Stimulated activated CD8-positive, alpha-beta memory T cell treated with anti-CD3 and anti-CD28 coated beads, Interleukin-4, amount 100 ng/mL, for 4 hours (primary cell): ENCODE measurements at places on chromosomes 7 and 10.

DNA sequence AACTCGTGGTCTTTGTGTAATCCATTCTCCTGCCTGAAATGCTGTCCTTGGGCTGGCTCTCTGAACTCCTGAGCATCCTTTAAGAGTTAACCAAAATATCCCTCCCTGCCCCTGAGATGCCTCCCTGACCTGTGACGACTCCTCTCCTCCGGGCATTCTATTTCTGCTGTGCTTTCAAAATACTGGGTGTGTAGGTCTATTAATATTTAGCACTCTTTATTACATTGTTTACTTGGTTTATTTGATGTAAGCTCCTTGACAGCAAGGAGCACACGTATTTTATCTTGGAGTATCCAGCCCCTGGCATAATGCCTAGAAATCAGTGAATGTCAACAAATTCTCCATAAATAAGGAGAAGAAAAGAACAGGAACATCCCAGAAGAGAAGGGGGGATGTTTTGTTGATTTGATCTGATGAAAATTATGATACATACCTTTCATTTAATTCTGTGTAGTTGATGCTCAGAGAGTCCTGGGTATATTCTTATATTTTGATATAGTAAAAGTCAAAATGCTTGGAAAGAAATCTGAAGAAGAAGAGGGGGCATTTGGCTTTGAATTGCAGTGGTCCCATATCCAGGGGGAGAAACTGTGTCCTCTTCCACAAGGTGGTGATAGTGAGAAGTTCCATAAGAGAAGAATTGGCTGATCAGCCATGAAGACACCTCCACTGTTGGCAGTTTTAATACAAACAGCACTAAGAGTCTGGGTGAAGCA lies 107.7 kb upstream of the MPP7 start:
- DNase-seq, result no peak

- DNase-seq, result no peak
These were observed 15.9 kb downstream of the TTYH3 start for GRCh38 chr7:2647594-2648172.

GRCh38 chr7:107960272-107960671 lies 42.7 kb downstream of the LAMB1 start:
- DNase-seq, result no peak

GRCh38 chr10:78449554-78449953 lies 415.9 kb downstream of the RPS24 start:
- DNase-seq, result no peak

- DNase-seq, result no peak
These were observed 10.5 kb downstream of the RHBDD2 start for GRCh38 chr7:75889223-75889825.

- DNase-seq, result no peak
These were observed 155.1 kb downstream of the ANK3 start for GRCh38 chr10:60234551-60234950.

DNA sequence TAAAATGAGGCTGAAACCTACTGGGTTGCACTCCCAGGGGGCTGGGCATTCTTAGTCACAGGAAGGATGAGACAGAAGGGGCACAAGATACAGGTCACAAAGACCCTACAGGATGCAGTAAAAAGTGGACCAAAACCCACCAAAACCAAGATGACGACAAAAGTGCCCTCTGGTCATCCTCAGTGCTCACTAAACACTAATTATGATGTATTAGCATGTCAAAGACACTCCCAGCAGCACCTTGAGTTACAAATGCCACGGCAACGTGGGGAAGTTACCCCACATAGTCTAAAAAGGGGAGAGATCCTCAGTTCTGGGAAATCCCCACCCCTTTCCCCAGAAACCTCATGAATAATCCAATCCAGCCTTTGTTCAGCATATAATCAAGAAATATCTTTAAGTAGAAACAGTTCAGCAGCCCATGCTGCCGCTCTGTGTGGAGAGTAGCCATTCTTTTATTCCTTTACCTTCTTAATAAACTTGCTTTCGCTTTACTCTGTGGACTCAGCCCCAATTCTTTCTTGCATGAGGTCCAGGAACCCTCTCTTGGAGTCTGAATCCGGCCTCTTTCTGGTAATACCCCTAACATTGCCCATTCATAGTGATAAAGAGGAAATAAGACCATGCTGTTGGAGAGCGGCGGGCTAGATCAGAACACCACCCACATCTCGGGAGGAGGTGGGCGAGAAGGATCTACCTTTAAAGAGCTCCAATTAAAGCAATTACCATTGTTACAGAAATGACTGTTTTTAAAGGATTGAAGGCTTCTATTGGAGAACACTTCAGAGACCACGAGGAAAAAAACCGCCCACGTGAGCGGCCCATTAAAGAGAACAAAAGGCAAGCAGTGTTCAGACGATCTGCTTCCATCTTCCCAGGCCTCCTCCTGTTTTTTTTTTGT lies 170.9 kb downstream of the USP6NL start:
- no peak for DNase-seq

GRCh38 chr10:58556516-58557165 lies 44.0 kb downstream of the BICC1 start:
- no peak for DNase-seq

DNA sequence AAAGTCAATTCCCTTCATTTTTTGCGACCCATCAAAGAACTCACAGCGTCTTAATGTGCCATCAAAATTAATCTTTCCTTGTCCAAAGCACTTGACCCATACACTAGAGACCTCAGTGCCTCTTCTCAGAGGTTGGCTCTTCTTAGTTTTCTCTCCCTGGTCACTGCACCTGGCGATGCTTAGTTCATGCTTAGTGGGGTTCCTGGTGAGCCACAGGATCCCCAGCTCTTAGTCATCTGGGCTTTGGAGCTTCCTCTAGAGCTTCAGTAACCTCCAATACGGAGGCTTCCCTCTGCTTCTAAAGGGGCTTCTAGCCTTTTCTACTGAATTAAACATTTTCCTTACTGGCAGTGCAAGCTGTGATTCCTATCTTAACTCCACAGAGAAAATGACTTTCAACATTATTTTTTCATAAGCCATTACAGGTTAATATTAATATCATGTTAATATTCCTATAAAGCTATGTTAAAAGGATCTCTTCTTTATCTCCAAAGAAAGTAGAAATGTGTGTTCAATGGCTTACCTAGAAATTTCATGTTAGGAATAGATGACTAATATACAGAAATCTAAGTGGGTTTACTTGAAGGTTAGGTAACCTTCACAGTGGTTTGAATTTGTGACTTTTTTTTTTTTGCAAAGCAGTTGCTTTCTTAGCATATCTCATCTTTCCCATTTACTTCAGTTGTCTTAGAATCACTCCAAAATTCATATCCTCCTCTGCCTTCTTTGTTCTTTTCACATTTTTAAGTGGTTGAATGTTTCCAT lies 295.2 kb downstream of the CAMK1D start:
- DNase-seq, result no peak

DNA sequence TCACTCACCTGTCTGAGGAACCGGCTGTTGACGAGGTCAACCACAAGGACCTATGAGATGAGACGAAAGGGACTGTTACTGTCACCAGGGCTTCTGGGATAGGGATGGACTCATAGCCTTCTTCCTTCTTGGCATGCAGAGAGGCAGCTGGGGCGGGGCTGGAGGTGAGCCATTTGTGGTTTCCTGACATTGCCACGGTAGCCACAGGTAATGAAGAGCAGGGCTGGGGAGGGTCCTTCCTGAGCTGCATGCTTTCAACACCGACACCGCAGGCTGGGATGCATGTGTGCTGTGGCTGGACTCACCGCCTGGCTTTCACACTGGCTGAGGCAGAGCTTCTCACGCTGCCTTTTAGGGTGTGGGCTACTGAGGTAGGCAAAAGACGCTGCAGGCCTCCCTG lies 46.4 kb upstream of the MKRN1 start:
- DNase-seq, result no peak

- no peak for DNase-seq
These were observed 38.7 kb upstream of the ARHGAP21 start for GRCh38 chr10:24762161-24762924.

DNA sequence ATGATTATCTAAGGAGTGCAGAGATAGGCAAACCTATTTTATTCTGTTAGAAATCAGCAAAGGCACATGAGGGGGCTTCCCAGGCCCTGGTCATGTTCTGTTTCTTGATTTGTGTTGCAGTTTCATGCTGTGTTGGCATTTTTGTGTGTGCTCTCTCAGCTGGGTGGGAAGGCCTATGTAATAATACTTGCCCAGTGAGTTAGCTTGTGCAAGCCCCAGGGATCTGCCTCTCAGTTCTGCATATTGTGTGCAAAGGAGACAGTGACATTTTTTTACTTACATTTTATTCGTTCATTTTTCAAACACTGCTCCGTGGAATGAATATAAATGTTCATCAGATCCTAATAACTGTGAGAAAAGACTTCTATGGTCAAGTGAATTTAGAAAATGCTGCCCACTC lies 119.0 kb downstream of the VWC2 start:
- DNase-seq, result no peak

DNA sequence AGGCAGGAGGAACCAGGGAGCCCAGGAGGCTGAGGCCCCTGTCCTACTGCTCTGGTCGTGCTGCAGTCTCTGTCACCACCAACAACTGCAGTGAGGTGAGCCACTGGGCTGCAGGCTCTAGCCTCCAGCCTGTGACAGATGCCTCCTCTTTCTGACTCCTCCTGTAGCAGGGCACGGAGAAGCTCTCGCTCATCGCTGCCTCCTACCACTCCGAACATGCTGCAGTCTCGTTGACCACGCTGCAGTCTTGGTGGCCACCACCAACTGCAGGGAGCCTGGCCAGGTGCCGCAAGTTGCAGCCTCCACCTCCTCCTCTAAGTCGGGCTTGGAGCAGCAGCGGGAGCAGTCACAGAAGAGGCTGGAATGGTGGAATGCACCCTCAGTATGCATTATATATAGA lies 22.1 kb upstream of the VOPP1 start:
- DNase-seq, result no peak

DNA sequence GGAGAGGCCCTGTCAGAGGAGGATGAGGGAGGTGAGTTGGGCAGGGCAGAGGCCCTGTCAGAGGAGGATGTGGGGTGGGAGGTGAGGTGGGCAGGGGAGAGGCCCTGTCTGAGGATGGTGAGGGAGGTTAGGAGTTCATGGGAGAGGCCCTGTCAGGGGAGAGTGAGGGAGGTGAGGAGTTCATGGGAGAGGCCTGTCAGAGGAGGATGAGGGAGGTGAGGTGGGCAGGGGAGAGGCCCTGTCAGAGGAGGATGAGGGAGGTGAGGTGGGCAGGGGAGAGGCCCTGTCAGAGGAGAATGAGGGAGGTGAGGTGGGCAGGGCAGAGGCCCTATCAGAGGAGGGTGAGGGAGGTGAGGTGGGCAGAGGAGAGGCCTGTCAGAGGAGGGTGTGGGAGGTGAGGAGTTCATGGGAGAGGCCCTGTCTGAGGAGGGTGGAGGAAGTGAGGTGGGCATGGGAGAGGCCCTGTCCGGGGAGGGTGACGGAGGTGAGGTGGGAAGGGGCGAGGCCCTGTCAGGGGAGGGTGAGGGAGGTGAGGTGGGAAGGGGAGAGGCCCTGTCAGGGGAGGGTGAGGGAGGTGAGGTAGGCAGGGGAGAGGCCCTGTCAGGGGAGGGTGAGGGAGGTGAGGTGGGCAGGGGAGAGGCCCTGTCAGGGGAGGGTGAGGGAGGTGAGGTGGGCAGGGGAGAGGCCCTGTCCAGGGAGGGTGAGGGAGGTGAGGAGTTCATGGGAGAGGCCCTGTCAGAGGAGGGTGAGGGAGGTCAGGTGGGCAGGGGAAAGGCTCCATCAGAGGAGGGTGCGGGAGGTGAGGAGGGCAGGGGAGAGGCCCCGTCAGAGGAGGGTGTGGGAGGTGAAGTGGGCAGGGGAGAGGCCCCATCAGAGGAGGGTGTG lies 73.7 kb downstream of the INPP5A start:
- no peak for DNase-seq

DNA sequence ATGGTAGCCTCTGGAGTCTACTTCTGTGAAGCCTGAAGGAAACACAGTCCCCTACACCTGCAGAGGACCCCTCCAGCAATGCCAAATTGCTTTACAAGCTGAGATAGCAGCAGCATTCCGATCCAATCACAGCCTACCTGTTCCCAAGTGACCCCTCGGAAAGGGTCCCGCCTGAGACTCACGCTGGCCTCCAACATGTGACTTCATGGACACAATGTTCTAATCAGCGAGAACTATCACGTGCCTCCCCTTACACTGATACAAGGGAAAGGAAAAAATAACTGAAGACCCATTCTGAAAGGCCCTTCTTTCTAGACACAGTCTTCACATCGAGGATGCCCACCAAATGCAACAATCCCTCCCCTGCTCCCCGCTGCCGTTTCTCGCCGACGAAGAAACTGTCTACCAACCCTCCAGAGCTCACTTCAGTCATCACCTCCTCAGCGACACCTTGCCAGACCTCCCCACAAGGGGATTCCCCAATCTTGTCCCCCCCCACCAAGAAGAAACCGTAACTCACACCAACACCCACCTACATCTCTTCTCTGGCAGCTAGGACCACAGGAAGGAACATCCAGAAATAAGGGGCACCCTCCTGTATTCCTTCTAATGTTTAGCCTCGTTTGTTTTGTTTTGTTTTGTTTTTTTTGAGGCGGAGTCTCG lies 1.8 kb downstream of the SNX8 start:
- no peak for DNase-seq

GRCh38 chr10:97648562-97649404 lies 8.3 kb downstream of the PI4K2A start:
- no peak for DNase-seq

DNA sequence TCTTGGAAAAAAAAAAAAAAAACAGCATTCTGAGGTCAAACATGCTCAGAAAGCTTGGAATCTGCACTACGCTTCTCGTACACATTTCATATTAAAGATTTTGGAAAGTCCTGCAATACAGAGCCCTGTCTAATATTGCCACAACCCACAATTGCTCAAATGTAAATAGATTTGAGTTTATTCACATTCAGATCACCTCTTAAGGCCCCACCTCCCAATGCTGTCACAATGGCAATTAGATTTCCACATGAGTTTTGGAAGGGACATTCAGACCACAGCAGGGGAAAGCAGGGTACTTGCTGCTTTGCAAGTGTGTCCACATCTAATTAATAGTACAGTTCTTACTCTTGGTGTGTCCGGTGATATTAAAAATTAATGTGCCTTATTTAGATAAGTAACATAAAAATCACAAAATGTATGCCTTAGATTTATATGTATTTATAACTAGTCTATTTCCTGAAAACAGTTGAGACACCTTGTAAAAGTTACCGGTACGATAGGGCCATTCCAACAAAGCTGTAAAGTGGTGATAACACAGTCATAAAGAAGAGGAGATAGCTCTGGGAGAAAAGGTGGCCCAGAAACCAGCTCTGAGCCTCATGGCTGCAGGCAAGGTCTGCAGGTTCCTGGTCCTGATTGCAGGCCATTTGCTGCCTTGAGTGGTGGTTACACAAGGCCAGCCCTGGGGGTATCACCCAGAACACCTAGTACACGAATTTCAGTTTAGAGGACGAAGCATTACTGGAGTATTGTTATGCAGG lies 27.9 kb downstream of the EGFR start:
- DNase-seq, result no peak

DNA sequence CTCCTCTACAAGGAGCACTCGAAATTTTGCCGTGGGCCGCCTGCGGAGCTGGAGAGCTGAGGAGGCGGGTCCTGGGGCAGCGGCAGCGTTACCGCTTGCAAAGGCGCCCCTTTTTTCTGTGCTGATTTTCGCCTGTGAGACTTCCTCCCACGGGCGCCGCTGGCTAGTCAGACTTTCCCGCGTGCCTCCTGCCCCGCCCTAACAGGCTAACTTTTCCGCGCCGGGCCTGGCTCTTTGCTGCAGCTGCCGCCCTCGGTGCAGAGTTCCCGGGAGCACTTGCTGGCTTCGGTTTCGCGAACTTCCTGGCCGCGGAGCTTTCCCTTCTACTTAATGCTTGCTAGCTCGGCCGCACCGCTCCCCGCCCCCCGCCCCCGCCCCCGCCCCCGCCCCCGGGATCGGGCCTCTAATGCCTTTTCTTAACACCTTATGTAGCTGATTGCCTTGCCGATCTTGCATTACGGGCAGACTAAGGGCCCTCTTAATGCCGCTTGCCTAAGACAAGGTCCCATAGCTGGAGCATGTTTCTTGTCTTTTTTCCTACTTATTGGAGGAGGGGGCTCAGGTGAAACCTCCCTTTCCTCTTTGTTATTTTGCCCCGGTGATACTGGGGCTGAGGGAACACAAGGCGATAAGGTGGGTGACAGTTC lies 37.9 kb upstream of the RASGEF1A start:
- peak; percentile 51 for DNase-seq
